ENCODE measurements at places on chromosomes 5 and 9.

- DNase-seq, result no peak
Observed at GRCh38 chr5:148759101-148759500, 67.3 kb upstream of the ADRB2 start.

DNA sequence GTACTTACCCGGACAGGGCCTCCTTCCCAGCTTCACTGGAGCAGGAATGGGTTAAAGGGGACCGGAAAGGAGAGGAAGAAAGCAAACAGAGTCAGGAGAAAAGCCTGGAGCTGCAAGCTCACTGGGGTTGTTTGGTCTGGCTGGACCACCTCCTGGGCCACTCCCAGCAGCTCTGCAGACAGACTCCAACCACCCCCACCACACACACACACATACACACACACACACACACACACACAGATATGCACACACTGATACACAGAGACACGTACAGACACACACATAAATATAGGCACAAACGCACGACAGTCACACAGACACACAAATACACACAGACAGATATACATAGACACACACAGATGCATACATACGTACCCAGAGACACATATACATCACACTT is 34.9 kb upstream of the SYNPO start:
- no peak for DNase-seq

- no peak for DNase-seq
Observed at GRCh38 chr9:132784286-132784830, 93.7 kb downstream of the AK8 start.

DNA sequence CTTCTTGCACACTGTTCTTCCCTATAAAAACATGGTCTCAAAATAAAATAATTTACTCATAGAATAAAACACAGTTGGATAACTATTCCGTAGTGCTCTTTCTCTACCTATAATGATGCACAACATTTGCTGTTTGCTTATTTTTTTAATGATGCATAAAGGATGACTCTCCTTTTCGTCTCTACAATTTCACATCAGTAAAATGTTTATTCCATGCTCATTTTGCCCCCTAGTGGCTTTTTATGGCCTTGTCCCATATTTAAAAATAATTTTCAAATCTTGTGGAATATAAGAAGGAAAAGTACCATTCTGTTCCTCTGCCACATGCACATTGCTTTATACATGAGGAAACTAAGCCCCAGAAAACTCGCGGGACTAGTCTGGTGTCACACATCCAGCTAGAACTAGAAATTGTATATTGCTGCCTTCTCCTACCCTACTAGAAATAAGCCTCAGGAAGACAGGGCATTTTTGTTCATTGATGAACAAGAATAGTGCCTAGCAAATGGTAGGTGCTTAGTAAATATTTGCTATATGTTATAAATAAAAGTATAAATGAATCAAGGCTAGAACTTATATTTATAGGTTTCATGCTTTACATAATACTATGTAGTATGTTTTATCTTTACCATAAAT is 12.7 kb downstream of the KCTD16 start:
- peak; percentile 75 for DNase-seq

- no peak for DNase-seq
Observed at GRCh38 chr5:166938071-166938470, 1353.4 kb upstream of the WWC1 start.
